ENCODE measurements at places on chromosomes 5 and 9. TPM values are rescaled to one million over a fixed set of nuclear protein-coding genes. Genes with fewer than 3 reads are reported as not detected.
A peak's percentile ranks its signal among the peaks of the same experiment; 100 is the strongest.

BTNL9 gene
- polyA plus RNA-seq = 40.7 TPM

DNA sequence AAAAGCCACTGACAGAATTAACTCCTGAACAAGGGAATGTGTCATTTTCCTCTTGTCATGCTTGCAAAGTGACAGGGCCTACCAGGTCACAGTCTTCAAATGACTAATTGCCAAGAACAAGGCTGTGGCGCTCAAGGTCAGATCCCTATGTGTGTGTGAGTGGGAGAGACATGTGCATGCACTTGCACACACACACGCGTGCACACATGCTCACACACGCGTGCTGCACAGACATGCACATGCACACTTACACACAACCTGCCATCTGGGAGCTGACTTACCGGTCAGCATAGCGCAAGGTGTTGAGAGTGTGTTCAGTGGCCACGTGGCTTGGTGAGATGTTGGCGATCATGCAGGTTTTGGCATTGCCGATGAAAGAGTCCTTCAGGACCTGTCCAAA is 69.8 kb downstream of the KIF24 start:
- no peaks in the 10 kb centered on the region for H3K36me3 ChIP-seq
- H3K4me3 ChIP-seq = no peak overlapping the region
- DNase-seq = no peak
- no peaks in the 10 kb centered on the region for H3K27me3 ChIP-seq
- peaks cover 10% of the 10 kb centered on the region for H3K4me1 ChIP-seq

ITGA2 gene
- polyA plus RNA-seq = not detected

DNA sequence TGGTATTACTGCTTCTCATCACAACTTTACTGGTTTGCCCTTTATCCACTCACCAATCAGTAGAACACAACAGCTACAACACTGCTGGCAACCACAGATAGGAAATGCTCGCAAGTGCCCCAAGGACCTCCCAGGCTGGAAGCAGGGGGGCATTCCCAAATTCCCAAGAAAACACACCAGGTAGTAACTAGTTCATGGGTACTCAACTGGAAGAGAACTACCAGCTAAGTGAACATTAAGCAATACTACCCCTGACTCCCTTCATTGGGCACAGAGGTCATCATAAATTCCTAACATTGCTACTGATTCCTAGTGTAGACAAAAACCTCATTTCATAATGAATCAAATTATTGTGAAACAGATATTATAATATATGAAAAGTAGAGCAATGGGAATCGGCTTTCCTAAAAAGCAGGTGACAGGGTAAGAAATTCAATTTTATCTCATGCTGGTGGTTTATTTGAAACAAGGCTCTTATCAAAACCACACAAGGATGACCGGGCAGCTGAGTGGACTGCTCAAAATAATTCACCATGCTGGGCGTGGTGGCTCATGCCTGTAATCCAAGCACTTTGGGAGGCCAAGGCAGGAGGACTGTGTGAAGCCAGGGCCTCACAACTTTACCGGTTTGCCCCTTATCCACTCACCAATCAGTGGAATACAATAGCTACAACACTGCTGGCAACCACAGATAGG is 81.6 kb downstream of the TLE1 start:
- DNase-seq = no peak
- no peaks in the 10 kb centered on the region for H3K27me3 ChIP-seq
- no peak overlapping the region for H3K4me3 ChIP-seq
- no peak overlapping the region for H3K27ac ChIP-seq

DNA sequence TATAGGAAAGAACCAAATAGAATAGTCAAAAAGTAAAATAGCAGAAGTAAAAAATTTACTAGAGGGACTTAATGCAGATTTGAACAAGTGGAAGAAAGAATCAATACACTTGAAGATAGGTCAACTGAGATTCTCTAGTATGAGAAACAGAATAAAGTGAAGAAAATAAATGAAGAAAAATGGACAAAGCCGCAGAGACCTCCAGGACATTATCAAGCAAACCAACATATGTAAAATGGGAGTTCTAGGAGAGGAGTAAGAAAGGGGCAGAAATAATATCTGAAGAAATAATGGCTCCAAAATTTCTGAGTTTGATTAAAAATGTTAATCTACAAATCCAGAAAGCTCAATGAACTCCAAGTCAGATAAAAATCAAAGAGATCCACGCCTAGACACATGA is 70.0 kb upstream of the ZBTB43 start:
- H3K36me3 ChIP-seq = no peaks in the 10 kb centered on the region
- H3K4me3 ChIP-seq = no peak overlapping the region
- no peaks in the 10 kb centered on the region for H3K27me3 ChIP-seq
- H3K27ac ChIP-seq = no peak overlapping the region
- no peaks in the 10 kb centered on the region for H3K4me1 ChIP-seq
- DNase-seq = no peak

GRCh38 chr5:135608361-135608760 is 29.6 kb upstream of the CXCL14 start:
- no peak overlapping the region for H3K27ac ChIP-seq
- H3K4me1 ChIP-seq = no peaks in the 10 kb centered on the region
- H3K27me3 ChIP-seq = no peaks in the 10 kb centered on the region
- DNase-seq = no peak
- no peak overlapping the region for H3K4me3 ChIP-seq

DNA sequence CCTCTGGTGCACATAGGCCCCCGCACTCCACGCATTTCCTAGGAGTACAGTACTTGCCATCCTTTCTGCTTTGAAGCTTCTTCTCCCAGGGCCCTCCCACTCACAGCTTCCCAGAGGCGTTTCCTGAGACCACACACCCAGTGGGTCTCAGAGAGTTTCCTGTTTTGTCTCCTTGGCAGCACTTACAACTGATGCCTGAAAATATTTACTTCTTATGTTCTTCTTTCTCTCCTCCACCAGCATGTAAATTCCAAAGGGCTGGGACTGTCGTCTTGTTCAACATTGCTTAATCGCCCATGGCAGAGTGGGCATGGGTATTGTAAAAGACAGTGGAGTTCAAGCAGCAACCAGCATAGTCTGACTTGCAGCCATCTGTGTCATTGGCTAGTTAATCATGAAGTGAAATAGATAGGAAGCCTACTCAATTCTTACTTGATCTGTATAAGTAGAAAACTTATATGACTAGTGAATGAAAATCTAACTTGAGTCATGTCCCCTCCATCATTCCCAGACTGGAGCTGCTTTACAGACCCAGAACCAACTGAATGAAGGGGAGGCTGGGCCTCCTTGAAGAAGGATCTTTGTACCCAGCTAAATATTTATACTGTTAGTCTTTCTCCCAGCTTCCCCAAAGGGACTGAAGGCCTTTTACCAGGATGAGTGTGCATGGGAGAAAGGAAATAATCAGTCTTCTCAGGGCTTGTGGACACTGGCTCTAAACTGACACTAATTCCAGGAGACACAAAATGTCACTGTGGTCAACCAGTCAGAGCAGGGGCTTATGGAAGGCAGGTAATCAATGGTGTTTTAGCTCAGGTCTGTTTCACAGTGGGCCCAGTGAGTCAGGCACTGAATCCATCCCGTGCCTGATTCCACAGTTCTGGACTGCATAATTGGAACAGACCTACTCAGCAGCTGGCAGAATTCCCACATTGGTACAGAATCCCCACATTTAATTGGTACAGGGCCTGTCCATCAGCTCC is 116.4 kb downstream of the SV2C start:
- no peak overlapping the region for H3K27ac ChIP-seq
- no peak for DNase-seq
- peaks cover 3% of the 10 kb centered on the region for H3K27me3 ChIP-seq
- H3K36me3 ChIP-seq = no peaks in the 10 kb centered on the region

DNA sequence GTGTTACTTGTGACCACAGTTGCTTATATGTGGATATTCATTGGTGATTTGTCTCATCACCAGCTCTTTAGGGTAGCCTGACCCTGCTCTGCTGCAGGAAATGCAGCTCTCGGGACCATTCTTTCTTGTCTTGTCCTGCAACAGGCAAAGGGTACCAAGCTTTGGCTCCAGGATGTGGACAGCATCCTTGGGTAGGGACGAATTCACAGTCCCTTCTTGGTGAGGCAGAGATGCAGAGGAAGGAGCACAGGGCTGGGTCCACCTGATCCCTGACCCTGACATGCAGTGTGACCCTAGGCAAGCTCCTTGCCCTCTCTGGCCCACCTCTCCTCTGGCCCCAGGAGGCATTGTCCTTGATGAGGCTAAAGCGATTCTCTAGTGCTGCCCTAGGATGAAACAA is 37.0 kb upstream of the SYNPO start:
- DNase-seq = no peak
- no peaks in the 10 kb centered on the region for H3K36me3 ChIP-seq
- H3K27ac ChIP-seq = no peak overlapping the region
- H3K4me1 ChIP-seq = no peaks in the 10 kb centered on the region

- H3K36me3 ChIP-seq = no peaks in the 10 kb centered on the region
- no peaks in the 10 kb centered on the region for H3K27me3 ChIP-seq
Observed at GRCh38 chr5:59721741-59722140, 171.8 kb downstream of the PDE4D start.

MARVELD2 gene
- 0.13 TPM for polyA plus RNA-seq

GRCh38 chr9:107172160-107172978 is 110.7 kb upstream of the RAD23B start:
- H3K27me3 ChIP-seq = no peaks in the 10 kb centered on the region
- no peak overlapping the region for H3K4me3 ChIP-seq
- no peaks in the 10 kb centered on the region for H3K4me1 ChIP-seq
- H3K27ac ChIP-seq = no peak overlapping the region
- DNase-seq = peak; percentile 63

DNA sequence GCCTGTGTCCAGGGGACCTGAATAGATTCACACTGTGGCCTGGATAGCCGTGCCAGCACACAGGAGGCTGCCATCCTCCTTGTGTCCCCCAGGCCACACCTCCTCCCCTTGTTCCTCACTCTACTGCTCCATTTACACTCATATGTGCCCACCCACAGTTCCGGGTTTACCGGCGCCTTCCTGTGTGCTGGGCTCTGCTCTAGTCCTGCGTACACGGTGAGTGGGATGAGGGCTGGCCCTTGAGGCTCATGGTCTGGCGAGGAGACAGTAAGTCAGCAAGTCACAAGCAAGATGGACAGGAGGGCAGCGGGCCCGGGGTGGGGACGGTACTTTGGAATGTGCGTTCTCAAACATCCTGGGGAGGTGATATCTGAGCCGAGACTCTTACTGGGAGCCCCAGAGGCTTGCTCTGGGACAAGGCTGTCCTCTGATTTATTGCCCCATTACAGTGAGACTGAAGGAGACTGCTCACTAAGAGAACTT is 32.4 kb upstream of the NXNL2 start:
- H3K27me3 ChIP-seq = no peaks in the 10 kb centered on the region
- H3K4me1 ChIP-seq = no peaks in the 10 kb centered on the region
- H3K36me3 ChIP-seq = no peaks in the 10 kb centered on the region

DNAH5 gene
- polyA plus RNA-seq = not detected

DNA sequence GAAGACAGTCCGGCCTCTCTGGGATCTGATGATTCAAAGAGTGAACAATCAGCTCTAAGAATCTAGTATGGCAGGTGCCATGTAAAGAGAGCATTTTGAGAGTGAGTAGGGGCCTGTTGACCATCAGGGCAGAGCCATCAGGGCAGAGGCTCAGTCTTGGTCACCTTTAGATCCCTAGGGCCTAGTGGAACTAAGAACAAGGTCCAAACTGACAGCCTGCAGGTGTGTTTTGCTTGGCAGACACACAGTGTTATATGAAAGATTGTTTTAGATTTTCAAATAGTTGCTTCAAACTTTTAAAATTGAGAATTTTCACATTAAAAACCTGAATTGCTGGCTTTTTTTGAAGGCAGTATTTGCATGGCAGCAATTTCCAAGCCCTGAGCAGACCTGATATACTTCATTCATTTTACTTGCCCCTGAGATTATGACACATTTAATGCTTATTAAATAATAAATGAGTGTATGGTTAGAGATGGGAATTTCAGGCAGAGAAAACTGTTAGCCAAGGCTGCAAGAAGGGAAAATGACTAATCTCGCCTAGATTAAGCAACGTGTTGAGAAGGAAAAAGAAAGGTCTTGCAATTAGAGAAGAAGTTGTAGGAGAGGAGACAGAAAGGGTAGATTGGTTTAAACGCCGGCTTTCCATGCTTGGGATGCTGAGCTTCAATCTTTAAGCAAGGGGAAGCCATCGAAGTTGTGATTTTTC is 279.6 kb downstream of the ARRDC3 start:
- DNase-seq = no peak
- no peaks in the 10 kb centered on the region for H3K4me1 ChIP-seq
- H3K27ac ChIP-seq = no peak overlapping the region
- no peaks in the 10 kb centered on the region for H3K27me3 ChIP-seq
- no peaks in the 10 kb centered on the region for H3K36me3 ChIP-seq

- no peaks in the 10 kb centered on the region for H3K4me1 ChIP-seq
Observed at GRCh38 chr5:172411484-172412072, 42.7 kb downstream of the SH3PXD2B start.

- H3K4me1 ChIP-seq = peaks cover 6% of the 10 kb centered on the region
- no peak overlapping the region for H3K4me3 ChIP-seq
- H3K27me3 ChIP-seq = no peaks in the 10 kb centered on the region
Observed at GRCh38 chr9:22124263-22125011, 115.3 kb upstream of the CDKN2B start.

DNA sequence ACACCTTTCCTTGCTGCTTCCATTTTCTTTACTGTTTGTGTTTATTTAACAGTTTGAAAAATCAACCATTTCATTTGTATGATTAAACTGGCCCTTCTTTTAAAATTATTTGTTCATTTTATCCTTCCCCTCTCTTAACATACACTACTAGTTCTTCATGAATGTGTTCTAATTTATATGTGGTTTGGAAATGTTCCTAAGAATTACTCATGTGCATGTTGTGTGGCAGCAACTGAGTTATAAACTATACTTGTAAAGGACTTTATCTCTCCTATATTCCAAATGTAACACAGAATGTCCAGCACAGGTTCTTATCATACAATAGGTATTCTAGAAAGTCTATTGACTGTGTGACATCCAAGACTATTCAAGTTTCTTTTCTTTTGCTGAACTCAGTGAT is 358.2 kb upstream of the MEF2C start:
- H3K27me3 ChIP-seq = no peaks in the 10 kb centered on the region
- no peaks in the 10 kb centered on the region for H3K4me1 ChIP-seq
- no peak for DNase-seq
- no peak overlapping the region for H3K27ac ChIP-seq
- H3K36me3 ChIP-seq = no peaks in the 10 kb centered on the region
- H3K4me3 ChIP-seq = no peak overlapping the region

DNA sequence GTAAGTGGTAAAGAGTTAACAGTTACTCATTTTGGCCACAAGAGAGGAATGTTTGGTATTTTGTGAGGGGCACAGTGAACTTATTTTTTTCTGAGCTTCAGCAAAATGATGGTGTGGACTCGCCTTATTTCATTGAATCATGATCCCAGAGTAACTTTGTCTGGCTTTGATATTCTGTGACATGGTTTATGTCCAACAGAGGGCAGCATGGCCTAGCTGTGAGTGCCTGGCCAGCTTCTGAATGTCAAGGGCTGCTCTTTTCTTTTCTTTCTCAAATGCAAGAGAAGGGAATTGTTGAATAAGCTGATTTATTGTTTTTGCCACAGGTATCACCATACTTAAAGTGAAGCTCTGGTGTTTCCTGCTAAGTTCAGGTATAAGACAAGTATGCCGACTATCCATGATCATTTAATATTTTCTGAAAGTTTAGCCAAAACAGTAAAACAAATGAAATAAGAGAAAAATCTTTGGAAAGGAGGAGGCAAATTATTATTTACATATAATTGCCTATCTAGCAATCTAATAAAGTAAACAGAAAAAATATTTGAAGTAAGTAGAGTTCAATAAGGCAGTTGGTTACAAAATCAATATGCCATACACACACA is 31.7 kb downstream of the MRPL22 start:
- peaks cover 9% of the 10 kb centered on the region for H3K36me3 ChIP-seq
- H3K27me3 ChIP-seq = no peaks in the 10 kb centered on the region
- H3K4me1 ChIP-seq = no peaks in the 10 kb centered on the region
- no peak for DNase-seq
- H3K4me3 ChIP-seq = no peak overlapping the region
- no peak overlapping the region for H3K27ac ChIP-seq

Measured in B cell (primary cell).